ENCODE measurements at places on chromosomes 5 and 9.

GRCh38 chr5:172605466-172605865 is 35.6 kb upstream of the NEURL1B start:
- peaks cover 5% of the 10 kb centered on the region for H3K27me3 ChIP-seq
- no peak overlapping the region for H3K27ac ChIP-seq
- no peak for DNase-seq
- no peak overlapping the region for H3K4me3 ChIP-seq
- H3K36me3 ChIP-seq = no peaks in the 10 kb centered on the region

- no peaks in the 10 kb centered on the region for H3K36me3 ChIP-seq
- no peak overlapping the region for H3K4me3 ChIP-seq
- H3K4me1 ChIP-seq = peaks cover 14% of the 10 kb centered on the region
- peak; percentile 18 for DNase-seq
Measured at GRCh38 chr9:21711504-21711903, 90.9 kb upstream of the MTAP start.

DNA sequence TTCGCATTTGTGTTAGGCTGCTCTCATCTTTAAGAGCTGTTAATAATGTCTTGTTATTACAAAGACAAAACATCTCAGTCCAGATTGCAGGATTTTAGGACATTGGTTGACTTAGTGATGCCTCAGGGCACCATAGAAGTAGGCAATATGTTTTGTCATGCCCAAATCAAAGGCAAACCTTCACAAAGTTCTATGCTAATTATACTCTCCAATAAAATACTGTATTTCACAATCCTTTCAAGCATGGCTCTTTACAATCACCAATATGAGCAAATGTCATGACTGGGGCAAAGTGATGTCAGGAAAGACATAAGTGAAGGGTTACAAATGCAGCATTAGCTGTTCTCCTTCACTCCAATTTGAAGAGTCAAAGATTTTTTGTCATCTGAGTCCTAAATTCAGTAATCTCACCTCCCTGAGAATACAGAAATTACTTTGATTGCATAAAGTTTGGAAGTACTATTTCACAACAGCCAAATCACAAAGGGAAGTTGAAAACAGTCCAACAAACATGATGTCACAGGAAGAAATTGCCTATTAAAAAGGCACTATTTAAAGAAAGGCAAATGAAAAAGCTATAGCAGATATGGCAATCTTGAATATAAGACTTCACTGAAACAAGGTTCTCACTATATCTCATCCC is 303.2 kb downstream of the PRR16 start:
- no peaks in the 10 kb centered on the region for H3K27me3 ChIP-seq
- no peak for DNase-seq
- H3K4me3 ChIP-seq = no peak overlapping the region
- H3K4me1 ChIP-seq = no peaks in the 10 kb centered on the region
- no peaks in the 10 kb centered on the region for H3K36me3 ChIP-seq

- no peaks in the 10 kb centered on the region for H3K4me1 ChIP-seq
- DNase-seq = no peak
- no peak overlapping the region for H3K27ac ChIP-seq
- H3K27me3 ChIP-seq = no peaks in the 10 kb centered on the region
- H3K4me3 ChIP-seq = no peak overlapping the region
Measured at GRCh38 chr9:12884736-12885395, 110.0 kb downstream of the LURAP1L start.

GRCh38 chr5:150179019-150179620 is 10.7 kb upstream of the SLC6A7 start:
- no peaks in the 10 kb centered on the region for H3K36me3 ChIP-seq
- peaks cover 6% of the 10 kb centered on the region for H3K27me3 ChIP-seq
- H3K4me1 ChIP-seq = no peaks in the 10 kb centered on the region
- H3K27ac ChIP-seq = no peak overlapping the region

DNA sequence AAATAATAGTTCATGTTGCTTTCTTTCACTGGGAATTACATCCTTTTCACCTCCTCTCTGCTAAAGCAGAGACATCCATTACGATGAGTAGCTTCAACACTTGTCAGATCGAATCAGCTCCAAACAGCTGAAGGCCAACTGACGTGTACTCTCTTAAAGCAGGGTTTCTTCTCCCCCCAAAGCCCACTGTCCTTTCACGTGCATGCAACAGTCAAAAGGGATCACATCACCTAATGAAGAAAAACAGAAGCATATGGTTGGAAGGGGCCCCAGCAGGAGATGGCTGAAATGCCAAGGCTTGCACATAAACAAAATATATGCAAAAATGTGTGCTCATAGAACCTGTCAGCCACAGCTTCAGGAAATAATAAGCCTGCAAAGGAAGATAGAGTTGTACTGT is 421.6 kb downstream of the ANXA1 start:
- H3K4me3 ChIP-seq = no peak overlapping the region
- DNase-seq = no peak
- no peaks in the 10 kb centered on the region for H3K27me3 ChIP-seq
- no peaks in the 10 kb centered on the region for H3K4me1 ChIP-seq
- no peaks in the 10 kb centered on the region for H3K36me3 ChIP-seq

- H3K27ac ChIP-seq = no peak overlapping the region
- peaks cover 11% of the 10 kb centered on the region for H3K27me3 ChIP-seq
- no peak for DNase-seq
Measured at GRCh38 chr9:98538203-98538602, 170.5 kb downstream of the GABBR2 start.

DNA sequence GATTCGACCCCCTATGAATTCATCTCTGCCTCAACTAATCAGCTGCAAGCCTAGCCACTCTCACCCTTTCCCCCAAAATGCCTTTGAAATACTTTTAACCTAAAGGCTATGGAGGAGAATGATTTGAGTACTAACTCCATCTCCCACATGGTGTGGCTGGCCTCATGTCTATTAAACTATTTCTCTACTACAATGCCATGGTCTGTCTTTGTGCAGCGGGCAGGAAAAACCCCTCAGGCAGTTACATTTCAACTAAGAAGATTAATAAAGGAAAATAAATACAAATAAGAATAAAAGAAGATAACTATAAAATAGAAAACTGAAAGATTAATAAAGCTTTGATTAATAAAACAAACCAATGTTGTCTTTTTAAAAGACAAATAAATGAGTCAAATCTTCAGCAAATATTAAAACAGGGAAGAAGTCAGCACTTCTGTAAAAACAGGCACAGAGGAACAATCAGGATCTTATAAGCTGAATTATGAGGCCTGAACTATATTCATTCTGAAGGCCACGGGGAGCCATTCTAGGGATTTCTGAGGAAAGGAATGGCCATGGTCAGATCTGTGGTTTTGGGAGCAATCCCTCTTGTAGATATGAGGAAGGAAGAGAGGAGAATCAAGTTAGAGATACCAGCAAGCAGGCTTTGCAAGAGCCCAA is 116.1 kb upstream of the SLC12A2 start:
- no peak for DNase-seq
- no peak overlapping the region for H3K27ac ChIP-seq
- peaks cover 23% of the 10 kb centered on the region for H3K36me3 ChIP-seq
- H3K4me3 ChIP-seq = no peak overlapping the region
- no peaks in the 10 kb centered on the region for H3K27me3 ChIP-seq

GRCh38 chr5:144390133-144390532 is 219.5 kb downstream of the KCTD16 start:
- H3K36me3 ChIP-seq = no peaks in the 10 kb centered on the region
- no peak for DNase-seq
- no peaks in the 10 kb centered on the region for H3K4me1 ChIP-seq

DNA sequence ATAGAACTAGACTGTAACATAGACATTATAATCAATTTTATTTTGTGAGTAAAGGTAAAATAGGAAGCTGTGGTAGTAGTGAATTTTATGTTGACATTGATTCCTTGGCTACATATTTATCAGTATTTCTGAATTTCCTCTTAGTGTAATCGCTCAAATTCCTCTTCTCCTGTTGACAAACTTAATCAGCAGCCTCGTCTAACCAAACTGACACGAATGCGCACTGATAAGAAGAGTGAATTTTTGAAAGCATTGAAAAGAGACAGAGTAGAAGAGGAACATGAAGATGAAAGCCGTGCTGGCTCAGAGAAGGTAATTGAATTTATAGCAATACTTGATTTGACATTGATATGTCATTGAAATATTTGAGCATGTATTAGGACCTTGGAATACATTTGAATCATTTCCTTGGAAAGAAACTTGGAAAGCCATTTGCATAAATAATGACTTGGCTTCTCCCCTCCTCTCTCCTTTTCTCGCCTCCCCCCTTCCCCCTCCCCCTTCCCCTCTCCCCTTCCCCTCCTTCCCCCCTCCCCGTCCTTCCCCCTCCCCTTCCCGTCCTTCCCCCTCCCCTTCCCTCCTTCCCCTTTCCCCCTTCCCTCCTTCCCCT is 75.5 kb downstream of the GPBP1 start:
- peaks cover 64% of the 10 kb centered on the region for H3K36me3 ChIP-seq
- no peak for DNase-seq
- H3K4me1 ChIP-seq = peaks cover 29% of the 10 kb centered on the region
- H3K27ac ChIP-seq = peak overlapping the region; percentile 68

DNA sequence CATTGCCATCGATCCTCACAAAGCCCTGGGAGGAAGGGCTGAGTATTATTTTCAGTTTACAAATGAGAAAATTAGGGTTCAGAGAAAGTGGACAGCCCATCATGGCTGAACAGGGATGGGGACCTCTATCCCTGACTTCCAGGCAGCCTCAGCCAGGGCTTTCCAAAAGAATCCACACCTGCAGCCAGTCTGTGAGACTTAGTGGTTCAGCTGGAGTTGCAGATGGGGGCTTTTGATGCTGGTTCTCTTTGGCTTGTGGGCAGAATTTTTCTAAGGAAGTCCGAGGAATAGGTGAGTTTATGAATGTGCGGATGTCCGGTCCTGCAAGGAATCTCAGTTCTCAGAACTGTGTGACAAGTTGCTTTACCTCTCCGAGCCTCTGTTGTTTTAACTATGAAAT is 138.1 kb downstream of the RGS3 start:
- no peak for DNase-seq
- peaks cover 23% of the 10 kb centered on the region for H3K4me1 ChIP-seq
- H3K27me3 ChIP-seq = no peaks in the 10 kb centered on the region
- H3K4me3 ChIP-seq = no peak overlapping the region

GRCh38 chr9:135699440-135699839 is at the start of gene SOHLH1:
TSS of gene SOHLH1 (minus strand) at chr9:135699481. CDS start at chr9:135699467, 14 bp downstream.
- DNase-seq = no peak
- H3K36me3 ChIP-seq = no peaks in the 10 kb centered on the region
- no peak within 1 kb of the TSS for H3K4me3 ChIP-seq
- H3K4me1 ChIP-seq = no peaks in the 10 kb centered on the region
- H3K27me3 ChIP-seq = peaks cover 5% of the 10 kb centered on the region

DNA sequence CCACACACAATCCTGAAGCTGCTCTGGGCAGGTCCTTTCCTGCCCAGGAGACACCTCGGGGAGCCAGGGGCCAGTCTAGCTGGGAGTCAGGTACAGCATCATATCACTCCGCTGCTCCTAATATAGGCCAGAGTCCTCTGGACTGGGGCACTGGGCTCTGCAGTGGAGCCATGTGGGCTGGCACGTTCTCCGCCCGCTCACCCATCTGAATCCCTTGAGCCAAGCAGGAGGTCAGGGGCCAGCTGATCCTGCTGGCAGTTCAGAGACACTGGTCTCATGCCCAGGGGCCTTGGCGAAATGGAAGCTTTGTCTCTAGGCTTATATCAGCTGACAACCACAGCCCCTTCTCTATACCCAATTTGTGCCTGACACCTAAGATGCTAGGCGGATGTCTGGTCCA is 9.3 kb upstream of the CORO2A start:
- no peak overlapping the region for H3K27ac ChIP-seq
- H3K4me3 ChIP-seq = no peak overlapping the region
- DNase-seq = no peak
- no peaks in the 10 kb centered on the region for H3K4me1 ChIP-seq
- H3K27me3 ChIP-seq = no peaks in the 10 kb centered on the region
- no peaks in the 10 kb centered on the region for H3K36me3 ChIP-seq

DNA sequence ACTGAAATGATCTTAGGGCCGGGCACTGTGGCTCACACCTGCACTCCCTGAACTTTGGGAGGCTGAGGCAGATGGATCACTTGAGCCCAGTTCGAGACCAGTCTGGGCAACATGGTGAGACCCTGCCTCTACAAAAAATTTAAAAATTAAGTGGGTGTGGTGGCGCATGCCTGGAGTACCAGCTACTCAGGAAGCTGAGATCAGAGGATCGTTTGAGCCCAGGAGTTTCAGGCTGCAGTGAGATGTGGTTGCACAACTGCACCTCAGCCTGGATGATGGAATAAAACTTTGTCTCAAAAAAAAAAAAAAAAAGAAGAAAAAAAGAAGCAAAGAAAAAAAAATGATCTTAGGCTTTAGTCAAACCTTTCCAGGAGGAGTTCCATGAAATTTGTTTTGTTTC is 41.8 kb downstream of the MEF2C start:
- H3K27me3 ChIP-seq = peaks cover 12% of the 10 kb centered on the region
- H3K27ac ChIP-seq = no peak overlapping the region
- H3K36me3 ChIP-seq = no peaks in the 10 kb centered on the region
- H3K4me1 ChIP-seq = peaks cover 18% of the 10 kb centered on the region
- DNase-seq = no peak
